ENCODE measurements at places on chromosomes 1 and 21.

DNA sequence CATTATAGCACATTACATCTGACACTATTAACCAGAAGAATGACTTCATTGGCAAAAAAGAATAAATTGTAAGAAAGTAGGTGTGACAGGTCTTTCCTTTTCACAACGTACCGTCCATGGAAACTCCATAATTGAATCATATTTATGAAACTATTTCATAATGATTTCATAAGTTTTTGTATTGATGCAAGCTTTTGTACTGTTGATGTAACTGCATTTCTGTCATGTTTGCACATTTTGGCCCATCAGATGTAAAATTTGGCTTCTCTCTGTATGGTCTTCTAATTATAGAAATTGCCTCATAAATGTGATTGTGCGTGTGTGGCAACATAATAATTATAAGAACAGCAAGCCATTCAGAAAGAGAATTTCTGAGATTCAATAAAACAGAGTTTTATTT is 180.7 kb upstream of the ZNHIT6 start:
- no peak for DNase-seq

DNA sequence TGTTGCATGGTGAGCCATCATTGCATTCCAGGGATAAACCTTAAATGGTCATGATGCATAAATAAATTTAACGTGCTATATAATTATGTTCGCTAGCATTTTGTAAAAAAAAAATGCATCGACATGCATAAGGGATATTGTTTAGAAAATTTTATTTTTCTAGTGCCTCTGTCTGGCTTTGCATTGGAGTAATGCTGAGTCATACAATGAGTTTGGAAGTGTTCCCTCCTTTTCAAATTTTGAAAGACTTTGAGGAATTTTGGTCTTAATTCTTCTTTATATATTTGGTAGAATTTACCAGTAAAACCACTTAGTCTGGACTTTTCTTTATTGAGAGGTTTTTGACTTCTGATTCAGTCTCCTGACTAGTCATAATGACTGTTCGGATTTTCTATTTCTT is 4.9 kb downstream of the MNDA start:
- DNase-seq = no peak

DNA sequence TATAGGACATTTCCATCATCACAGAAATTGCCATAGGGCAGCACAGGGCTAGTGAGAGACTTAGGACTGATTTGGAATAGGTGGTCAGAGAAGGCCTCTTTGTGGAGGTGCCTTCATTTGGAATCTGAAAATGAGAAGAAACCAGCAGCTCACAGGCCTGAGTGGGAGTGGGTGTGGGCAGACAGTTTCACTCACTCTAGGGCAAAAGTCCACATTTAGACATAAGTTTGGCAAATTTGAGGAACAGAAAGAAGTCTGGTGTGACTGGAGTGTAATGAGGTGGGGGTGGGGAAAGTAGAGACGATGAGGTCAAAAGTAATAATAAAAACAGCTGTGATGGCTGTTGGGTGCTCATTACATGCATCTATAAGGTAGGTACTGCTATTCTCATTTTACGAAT is 22.4 kb upstream of the BCAR3 start:
- no peak for DNase-seq

DNA sequence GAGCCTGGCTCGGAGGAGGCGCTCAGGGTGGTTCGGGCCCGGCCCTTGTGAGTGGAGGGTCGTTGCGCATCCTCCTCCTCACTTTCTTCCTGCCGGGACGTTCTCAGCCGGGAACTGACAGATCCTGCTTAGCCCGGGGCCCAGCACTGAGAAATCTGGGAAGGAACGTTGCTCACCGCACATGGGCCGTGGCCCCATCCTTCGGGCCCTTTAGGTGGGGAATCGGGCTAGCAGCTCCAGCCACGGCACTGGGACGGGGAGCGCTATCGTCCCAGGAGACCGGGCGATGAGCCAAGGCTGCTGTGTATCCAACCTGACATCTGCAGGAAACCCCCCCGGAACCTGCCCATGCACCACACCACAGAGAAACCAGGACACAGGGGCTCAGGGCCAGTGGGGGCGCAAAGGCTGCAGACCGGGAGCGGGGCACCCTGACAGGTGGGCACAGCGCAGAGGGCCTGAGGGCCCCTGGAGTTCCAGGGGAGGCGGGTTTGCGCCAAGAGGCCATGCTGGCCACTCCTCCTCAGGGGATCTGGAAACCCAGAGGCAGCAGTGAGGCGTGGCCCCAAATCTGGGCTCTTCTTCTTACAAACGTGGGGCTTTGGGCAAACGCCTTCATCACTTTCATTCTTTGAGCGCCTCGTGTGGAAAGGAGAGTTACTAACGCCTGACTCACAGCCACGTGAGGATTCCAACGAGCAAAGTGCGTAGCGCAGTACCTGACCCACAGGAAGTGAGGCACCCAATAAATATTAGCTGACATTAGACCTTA is at the start of gene SH2D5:
Gene SH2D5 (minus strand): TSS at position 116 of the 772 bp plus-strand sequence. CDS start 4,659 bp downstream, outside the sequence.
- DNase-seq = no peak

- DNase-seq = no peak
These were observed 12.7 kb downstream of the TNNT2 start for GRCh38 chr1:201364808-201365105.

All from cortex of kidney (tissue), 1 donor.